ENCODE measurements at places on chromosomes 4 and X.

GRCh38 chrX:95662200-95662599 lies 1022.4 kb upstream of the DIAPH2 start:
- DNase-seq = no peak

DNA sequence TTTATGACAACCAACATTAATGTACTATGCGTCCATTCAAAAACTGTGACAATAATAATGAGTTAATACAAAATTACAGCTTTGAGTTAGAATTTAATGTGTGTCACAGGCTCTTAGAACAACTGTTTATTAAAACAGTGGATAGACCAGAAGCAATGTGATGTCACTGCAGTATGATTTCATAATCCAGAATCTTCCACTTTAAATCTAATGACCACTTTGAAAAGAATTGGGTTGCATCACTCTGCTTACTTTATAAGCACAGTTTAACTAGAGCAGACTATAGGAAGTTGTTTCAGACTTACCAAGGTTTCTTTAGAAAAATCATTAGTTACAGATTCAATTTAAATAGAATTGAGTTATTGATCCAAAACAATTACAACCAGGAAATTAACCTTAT lies 758.5 kb downstream of the KCTD8 start:
- DNase-seq = no peak

- DNase-seq = no peak
These were observed 36.5 kb downstream of the TXLNG start for GRCh38 chrX:16822723-16823122.

- no peak for DNase-seq
These were observed 6.0 kb upstream of the BMP2K start for GRCh38 chr4:78770091-78770642.

GRCh38 chr4:5954056-5954760 lies 61.3 kb upstream of the CRMP1 start:
- no peak for DNase-seq
